ENCODE measurements at places on chromosomes 6 and 20.

- no peak for DNase-seq
Measured at GRCh38 chr6:150690681-150691080, 91.0 kb downstream of the PLEKHG1 start.

GRCh38 chr20:6395695-6396094, 272.9 kb upstream of the FERMT1 start:
- DNase-seq, result peak; percentile 27

DNA sequence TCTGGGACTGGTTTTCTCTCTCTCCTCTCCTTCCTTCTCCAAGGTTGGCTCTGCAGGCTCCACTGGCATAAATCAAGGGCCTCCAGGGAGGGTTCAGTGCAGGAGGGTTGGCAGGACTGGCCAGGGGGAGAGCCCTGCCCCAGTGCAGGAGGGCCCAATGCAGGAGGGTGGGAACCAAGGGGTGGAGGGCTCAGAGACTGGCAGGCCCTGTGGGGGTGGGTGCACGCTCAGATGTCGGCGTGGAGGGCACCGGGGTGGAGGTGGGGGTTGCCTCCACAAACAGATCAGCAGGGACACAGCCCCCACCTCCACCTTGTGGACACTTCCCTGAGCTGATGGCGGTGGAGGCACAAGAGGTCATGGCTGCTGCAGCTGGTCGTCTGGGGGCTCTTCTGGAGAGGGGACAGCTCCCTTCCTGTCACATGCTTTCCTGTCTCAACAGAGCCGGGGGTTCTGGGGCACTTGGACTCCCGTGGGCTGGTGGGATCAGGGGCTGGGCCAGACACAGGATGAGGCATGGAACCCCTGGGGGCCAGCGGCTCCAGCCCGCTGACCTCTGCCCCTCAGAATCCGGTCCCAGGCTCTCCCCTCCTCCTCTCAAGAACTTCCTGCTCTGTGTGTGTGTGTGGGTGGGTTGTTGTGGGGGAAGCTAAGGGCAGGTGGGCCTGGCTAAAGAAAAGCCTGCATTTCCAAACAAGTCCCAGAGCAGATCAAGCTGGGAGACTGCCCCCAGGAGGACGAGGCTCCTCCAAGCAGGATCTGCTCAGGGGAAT, 2.7 kb upstream of the ABHD16B start:
- peak; percentile 39 for DNase-seq

DNA sequence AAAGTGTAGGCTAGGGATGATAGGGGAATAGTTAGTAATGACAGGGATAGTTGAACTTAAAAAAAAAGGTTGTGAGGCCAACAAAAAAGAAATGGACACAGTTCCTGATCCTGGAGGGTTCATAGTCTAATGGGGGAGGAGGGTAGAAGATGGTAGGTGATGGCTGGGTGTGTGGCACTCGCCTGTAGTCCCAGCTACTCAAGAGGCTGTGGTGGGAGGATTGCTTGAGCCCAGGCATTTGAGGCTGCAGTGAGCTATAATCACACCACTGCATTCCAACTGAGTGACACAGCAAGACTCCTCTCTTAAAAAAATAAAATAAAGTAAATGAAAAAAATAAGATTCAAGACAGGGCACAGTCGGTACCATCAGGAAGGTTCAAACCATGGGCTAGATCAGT, 2.4 kb upstream of the MICB start:
- DNase-seq, result no peak

GRCh38 chr6:17932330-17932852, 55.0 kb downstream of the KIF13A start:
- DNase-seq, result peak; percentile 82

- no peak for DNase-seq
Measured at GRCh38 chr6:75363304-75363703, 78.7 kb upstream of the TMEM30A start.

GRCh38 chr20:36384022-36384619, 78.0 kb downstream of the DLGAP4 start:
- DNase-seq, result peak; percentile 68

DNA sequence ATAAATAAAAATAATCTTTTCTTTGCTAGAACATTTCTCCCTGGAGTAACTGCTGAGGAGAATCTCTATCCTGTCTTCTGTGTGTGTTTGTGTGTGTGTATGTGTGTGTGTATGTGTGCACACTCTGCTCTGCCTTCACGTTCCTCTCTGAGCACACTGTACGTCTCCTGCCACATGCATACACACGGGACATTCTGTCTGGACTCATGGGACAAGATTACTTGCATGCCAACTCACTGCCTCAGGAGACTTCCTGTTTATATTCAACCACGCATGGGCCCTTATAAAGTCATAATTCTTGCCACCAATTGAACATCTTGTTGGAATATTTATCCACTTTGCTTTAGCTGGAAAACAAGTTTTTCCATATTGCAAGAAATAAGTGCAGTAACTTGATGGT, 930.6 kb downstream of the KIF16B start:
- DNase-seq, result no peak

GRCh38 chr6:3230900-3231246, 3.4 kb upstream of the TUBB2B start:
- DNase-seq, result peak; percentile 84

- DNase-seq, result no peak
Measured at GRCh38 chr6:2982426-2983117, 11.2 kb upstream of the SERPINB6 start.

DNA sequence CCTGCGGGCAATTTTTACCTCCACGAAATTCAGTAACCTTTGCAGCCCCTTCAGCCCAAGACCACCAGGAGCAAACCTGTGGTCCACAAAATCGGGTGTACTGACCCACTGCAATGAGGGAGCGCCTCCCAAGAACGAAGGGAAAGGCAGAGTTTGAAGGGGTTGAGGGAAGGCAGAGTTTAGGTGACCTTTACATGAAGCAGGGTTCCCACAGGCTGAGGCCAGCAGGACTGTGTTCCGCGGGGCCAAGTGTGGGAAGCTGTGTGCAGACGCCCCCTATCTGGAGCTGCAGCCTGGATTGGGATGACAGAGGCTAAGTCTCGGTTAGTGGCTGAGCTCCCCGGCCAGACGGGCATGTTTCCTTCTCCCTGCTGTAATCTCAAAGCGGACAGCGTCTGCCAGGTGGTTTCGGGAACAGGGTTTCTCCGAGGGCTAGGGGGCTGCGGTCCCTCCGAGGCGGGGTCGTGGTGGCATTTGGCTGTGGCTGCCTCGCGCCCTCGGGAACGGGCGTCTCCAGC, 826 bp upstream of the PYGB start:
- peak; percentile 76 for DNase-seq

DNA sequence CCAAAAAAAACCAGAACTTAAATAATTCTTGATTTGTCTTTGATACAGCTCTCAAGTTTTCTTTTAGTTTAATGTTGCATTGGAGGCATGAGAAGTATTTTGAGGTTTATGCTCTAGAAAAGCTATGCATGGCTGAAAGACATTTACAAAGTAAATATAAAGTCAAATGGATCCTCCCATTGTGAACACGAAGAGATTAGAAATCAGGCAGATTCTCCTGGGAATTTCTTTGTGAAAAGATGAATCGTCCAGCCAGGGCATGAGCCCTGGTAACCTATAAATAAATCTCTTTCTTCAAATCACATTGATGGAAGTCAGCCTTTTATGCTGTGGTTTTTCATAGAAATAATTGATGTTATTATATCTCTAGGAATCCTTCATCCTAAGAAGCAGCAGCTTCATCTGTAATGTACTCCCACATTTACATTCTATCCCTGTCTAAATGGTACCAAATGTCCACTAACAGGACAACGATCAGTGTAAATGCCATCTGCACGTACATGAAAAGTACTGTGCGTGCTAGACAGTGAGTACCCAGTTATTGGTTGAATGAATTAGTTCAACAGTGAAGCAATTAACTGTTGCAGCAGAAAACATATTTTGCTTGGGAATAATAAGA, 143.6 kb downstream of the ALDH8A1 start:
- DNase-seq, result no peak

- DNase-seq, result no peak
Measured at GRCh38 chr6:164035900-164036485, 621.5 kb downstream of the QKI start.

DNA sequence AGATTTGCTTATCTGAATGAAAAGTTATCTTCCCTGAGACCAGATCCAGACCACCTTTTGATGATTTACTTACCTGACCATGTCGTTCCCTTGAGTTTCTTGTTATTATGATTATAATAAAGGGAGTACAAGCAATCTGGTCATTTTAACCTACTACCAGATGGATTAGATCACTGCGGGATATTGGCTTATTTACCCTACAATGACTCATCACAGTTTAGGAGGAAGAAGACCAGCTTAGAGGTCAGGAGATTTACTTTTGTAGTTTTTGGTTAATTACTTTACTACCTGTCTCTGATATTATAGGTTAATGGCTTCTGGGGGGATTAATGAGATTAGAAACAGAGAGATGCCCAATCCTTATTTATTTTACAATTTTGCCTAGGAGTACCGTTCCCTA, 10.7 kb downstream of the PKIB start:
- DNase-seq, result no peak

DNA sequence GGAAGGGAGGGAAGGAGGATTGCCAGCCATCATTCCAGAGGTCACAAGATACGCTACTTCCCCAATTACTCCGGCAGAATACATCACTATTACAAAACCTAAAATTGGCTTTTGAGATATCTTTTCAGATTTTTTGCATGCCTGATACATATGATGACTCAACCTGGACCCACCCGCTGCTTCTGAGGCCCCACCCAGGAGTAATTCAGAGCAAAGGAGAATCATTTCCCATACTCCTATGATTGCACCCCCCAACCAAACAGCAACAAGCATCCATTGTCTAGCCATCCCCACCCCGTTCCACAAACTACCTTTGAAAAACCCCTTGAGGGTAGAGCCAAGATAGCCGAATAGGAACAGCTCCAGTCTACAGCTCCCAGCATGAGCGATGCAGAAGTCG, 163.5 kb upstream of the GJE1 start:
- no peak for DNase-seq

DNA sequence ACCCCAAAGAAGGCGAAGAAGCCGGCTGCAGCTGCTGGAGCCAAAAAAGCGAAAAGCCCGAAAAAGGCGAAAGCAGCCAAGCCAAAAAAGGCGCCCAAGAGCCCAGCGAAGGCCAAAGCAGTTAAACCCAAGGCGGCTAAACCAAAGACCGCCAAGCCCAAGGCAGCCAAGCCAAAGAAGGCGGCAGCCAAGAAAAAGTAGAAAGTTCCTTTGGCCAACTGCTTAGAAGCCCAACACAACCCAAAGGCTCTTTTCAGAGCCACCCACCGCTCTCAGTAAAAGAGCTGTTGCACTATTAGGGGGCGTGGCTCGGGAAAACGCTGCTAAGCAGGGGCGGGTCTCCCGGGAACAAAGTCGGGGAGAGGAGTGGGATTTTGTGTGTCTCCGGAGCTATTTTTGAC, 69.6 kb downstream of the HFE start:
- DNase-seq, result peak; percentile 67

DNA sequence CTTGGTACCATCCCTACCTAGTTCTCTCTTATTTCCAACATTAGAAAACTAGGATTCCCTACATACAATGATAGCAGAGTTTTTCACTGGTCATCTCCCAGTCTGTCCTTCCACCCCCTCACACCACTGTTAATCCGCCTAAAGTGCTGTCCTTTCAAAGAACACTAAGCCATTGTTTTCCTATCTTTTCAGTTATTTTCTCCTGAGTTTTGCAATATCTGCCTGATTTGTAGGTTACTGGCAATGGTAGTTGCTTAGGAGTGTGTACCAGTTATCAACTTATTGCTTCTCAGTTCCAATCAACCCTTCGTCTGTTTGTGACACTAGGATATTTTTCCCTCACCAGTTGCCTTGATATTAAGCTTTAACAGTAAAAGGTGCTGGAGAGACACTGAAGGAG, 135.0 kb downstream of the EPM2A start:
- no peak for DNase-seq

DNA sequence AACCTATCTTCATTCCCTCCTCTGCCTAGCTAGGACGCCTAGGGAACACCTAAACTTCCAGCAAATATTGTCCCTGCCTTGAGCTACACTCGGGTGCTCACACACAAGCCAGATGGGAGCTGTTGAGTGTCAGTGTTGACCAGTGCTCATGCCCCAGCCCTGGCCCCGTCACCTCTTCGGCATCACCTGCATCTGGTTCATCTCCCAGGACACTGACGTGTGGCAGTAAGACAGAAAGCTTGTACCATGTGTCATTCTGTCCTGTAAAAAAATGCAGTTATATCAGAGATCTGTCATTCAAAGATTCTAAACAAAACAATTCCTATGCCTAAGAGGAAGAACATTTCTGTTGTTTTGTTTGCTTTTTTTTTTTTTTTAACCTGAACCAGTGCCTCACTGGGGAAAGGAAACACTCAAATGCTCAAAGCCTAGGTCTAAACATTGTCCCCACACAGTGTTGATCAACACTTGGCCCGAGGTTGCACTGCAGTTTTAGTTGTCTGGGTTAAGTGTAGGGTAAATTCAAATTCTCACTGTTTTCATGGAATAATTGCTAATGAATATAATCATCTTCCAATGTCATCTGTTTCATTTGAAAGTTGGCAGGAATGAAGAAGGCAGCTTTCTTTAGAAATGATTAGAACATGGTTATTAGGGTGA, 102.7 kb upstream of the SASH1 start:
- DNase-seq, result no peak

DNA sequence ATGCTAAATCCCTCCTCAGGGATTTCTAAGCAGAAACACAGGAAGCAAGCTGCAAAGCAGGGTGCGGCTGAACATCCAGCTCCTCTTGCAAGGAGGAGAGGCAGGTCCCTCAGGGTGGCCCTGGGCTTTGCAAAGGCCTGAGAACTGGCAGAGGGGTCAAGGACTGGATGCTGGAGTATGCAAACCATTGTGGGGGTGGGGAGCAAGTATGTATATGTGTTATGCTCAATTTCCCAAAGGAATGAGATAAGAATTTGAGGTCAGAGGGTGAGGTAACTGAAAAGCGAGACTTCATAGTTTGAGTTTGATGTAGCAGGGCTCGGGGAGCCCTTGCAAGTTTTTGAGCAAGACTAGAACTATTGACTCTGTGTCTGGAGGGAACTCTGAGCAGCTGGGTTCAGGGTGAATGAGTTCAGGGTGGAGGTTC, 11.2 kb downstream of the SLC22A2 start:
- no peak for DNase-seq

DNA sequence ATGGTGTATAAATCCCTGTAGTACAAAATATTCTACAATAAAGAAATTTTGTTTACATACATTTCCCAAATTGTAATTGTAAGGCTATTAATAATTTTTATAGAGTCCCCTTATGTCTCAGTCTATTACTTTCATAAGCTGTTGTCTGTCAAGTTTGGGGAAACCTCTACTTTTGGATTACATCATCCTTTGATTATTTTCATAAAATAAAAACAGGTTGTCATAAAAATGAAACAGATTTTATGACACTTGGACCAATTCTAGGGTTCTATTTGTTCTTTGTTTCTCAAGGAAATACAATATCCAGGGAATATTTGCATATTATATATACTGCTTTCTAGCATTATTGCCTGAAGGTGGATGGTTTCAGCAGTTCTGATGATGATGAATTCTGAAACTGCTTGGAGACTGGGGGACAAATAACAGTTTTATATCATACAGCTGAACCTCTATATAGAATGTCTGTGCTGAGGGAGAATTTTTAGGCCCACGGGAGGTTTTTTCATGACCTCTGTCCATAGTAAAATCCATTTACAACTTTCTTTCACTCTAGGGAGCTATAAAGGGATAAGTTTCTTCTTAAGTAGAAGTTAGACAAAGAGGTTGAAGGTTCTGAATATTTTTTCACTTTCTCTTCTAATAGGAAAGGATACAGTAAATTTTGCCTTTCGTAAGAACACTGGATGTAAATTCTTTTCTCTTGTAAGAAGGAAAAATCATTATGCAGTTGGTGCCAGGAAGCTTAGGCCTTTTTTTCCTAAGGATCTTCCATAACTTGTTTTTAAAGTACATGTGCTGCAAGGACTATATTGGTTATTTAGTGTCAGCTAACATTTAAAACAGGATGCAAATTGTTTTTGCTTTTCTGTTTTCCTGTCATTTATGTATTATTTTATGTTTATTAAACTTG, 58.0 kb downstream of the CD2AP start:
- DNase-seq, result no peak
